ENCODE measurements at places on chromosomes 16 and 17.

DNA sequence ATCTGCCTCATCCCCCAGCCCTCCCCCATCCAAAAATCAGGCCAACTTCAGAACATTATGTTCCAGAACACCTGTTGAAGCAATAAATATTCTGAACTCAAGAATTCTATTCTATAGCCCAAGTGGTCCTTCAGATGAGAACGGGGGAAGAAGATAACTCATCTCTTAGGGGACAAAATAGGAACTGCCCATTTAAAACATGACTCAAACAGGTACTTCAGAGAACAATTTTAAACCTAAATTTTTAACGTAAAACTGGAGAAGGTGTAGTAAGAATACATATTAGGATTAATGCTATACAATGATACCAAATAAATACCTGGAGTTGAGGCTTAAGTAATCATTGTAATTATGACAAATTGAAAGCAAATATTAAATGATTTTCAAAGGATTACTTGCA lies 112.1 kb downstream of the CDYL2 start:
- DNase-seq, result no peak

- DNase-seq, result no peak
Measured at GRCh38 chr16:89048090-89048725, 45.4 kb upstream of the ACSF3 start.

DNA sequence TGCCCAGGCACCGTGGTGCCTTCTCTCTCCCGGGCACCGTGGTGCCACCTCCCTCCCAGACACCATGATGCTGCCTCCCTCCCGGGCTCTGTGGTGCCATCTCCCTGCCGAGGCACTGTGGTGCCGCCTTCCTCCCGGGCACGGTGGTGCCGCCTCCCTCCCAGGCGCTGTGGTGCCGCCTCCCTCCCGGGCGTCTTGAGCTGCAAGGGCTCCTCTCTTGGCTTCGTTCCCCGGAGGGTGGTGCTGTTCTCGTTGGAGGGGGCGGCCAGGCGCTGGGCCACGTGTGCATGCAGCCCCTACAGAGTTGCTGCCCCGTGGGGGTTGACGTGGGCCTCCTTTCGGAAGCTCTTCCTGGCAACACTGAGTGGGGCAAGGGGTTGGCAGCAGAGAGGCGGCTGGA lies 8.2 kb downstream of the CENPX start:
- no peak for DNase-seq

DNA sequence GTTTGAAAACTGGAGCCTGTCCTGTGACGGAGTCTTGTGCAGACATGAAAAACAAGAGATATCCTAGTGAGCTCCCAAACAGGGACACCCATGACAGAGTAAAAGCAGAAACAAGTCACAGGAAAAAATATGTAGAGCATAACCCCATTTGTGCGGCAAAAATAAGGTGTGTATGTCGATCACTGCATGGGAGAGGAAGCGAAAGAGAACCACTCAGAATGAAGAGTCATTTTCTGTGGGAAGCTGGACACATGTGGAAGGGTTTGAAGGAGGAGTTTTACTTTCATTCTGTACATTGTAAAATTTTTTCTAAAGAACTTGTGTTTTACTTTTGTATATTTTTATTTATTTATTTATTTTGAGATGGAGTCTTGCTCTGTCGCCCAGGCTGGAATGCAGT lies 72.1 kb downstream of the JPH3 start:
- no peak for DNase-seq

DNA sequence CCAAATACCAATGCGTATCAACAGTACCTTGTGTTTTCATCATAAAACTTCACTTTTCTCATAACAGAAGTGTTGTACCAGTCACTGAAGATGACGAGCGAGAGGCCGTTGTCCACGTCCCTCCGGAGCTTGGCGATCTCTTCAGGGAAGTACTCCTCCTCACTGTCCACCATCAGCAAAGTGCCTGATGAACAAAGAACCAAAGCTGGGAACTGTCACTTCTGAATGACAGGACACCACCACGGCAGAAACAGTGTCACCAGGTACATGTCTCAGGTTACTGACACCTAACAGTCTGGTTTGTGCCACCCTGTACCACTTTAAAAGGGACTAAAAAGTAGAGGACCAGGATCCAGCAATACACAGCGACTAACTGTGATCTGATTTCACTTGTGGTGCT lies 25.0 kb upstream of the SLC38A8 start:
- DNase-seq, result no peak

- no peak for DNase-seq
Measured at GRCh38 chr16:12649356-12649755, 154.3 kb downstream of the CPPED1 start.

DNA sequence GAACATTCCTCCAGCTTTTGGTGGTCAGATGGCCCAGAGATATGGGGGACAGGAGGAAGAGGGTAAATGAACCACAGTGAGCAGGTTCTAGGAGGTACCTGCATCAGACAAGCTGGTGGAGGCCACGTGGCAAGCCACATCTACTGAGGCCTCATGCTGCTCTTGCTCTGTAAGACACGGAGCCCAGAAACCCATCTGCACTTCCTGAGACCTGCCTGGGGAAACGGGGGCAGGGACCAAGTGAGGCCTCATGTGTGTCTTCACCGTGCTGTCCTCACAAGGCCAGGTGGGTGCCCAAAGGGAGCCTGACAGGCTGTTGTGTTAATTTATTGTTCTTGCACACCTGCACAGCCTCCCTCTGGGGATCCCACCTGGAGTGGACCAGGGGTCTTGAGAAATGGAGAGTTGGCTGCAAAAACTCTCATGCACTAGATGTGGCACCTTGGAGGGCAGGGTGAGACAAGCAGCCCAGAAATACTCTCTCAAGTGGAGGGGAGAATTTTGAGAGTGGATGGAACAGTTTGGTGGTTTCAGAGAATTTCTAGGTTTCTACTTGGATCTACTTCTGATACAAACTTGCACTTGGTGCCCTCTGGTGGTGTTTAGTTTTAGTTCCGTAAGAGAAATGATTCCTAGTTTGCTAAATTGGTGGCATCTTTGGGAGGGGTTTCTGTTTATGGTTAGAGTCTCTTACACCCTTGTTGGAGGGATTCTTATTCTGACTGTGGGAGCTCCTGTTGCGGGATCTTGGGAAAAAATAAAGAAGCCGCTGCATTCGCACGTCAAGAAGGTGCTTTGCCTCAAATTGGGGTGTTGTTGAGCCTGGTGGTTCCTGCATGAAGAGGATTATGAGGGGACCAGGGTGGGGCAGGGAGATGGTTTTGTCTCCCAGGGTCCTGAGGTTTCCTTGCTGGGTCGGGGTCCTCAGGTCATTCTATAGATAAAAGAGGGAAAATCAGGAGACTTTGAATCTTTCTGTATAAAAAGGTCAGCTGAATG lies 47.5 kb downstream of the SLC6A2 start:
- peak; percentile 5 for DNase-seq

DNA sequence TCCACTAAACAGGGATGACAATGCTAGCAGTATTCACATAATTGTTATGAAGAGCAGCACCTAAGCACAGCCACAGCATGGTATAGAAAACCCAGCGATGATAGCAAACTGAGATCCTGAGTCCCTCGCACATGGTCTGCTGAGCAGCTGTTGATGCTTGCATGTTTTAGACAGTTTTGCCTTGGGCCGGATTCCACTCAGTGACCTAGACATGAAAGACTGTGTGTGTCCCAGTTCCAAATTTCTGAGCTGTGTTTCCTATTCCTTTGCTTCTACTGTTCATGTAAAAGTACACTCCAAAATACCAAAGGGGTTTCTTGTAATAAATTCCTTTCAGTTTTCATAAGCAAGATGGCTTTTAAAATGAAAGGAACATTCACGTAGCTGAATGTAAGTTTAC lies 30.8 kb upstream of the CMTR2 start:
- DNase-seq, result no peak

- no peak for DNase-seq
Measured at GRCh38 chr17:63975541-63976092, 2.9 kb upstream of the SCN4A start.

- no peak for DNase-seq
Measured at GRCh38 chr17:63124958-63125357, 158.9 kb downstream of the TANC2 start.

GRCh38 chr17:48486557-48486956 lies 44.3 kb downstream of the HOXB1 start:
- no peak for DNase-seq

DNA sequence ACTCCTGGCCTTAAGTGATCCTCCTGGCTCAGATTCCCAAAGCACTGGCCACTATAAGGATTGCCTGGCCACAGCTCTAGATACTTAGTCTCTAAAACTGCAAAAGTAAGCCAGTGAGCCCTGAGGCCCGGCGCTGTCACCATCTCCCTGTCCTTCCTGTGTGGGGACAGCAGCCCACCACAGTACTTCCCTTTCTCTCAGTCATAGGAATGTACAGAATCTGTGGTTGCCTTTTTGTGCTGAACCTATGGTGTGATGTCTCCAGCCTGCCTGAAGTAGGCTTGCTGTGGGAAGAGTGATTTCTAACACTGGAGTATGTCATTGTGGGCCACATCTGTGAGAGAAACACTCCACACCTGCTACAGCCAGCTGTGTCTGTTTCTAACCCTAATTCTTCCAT lies 24.7 kb downstream of the NTAN1 start:
- DNase-seq, result no peak

DNA sequence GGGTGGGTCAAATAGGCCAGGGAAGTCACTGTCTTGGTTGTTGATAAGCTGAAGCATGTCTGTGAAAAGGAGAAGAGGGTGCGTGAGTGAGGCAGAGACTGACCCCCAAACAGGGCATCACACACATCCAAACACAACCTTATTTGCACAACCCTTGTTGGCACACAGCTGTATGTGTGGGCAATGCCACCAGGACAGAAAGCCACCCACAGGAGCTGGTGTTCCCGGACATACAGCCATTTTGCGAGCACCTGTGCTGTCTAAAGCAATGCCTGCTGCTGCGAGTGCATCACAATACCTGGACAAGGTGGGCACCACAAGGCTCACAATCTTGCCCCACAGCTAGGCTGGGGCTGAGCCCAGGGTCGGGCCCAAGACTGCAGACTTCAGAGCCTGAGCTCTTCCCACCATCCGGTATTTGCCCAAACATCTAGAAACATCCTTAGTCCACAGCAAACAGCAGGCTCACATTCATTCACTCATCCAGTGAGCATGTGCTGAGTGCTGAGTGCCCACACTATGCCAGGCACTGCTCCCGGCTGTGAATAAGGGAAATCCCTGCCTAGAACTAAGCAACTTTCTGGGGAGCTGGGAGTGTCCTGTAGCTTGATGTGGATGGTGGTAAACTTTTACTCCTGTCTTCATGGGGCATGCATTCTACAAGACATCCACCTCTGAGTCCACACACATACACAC lies 16.2 kb downstream of the SREBF1 start:
- DNase-seq, result no peak

GRCh38 chr16:75110637-75111513 lies 5.7 kb downstream of the LDHD start:
- DNase-seq, result peak; percentile 11

GRCh38 chr16:72811188-72811720 lies 236.7 kb downstream of the ZFHX3 start:
- no peak for DNase-seq

DNA sequence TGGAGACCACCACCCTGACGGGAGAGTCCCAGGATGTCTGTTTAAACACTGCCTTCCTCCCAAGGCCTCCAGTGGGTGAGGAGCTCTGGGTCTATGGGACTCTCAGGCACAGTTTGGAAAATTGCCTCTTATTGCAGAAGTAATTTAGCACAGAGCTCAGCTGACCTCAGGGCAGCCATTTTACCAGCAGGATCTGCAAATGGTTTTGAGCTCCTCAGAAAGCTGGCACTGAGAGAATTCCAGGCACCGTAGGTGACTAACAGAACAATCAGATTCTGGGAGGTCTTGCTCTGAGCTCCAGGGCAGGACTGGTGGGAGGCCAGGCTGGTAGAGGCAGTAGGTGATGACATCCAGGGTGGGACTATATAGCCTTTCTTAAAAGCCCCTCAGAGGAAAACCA lies 17.3 kb upstream of the C16orf74 start:
- DNase-seq, result no peak

DNA sequence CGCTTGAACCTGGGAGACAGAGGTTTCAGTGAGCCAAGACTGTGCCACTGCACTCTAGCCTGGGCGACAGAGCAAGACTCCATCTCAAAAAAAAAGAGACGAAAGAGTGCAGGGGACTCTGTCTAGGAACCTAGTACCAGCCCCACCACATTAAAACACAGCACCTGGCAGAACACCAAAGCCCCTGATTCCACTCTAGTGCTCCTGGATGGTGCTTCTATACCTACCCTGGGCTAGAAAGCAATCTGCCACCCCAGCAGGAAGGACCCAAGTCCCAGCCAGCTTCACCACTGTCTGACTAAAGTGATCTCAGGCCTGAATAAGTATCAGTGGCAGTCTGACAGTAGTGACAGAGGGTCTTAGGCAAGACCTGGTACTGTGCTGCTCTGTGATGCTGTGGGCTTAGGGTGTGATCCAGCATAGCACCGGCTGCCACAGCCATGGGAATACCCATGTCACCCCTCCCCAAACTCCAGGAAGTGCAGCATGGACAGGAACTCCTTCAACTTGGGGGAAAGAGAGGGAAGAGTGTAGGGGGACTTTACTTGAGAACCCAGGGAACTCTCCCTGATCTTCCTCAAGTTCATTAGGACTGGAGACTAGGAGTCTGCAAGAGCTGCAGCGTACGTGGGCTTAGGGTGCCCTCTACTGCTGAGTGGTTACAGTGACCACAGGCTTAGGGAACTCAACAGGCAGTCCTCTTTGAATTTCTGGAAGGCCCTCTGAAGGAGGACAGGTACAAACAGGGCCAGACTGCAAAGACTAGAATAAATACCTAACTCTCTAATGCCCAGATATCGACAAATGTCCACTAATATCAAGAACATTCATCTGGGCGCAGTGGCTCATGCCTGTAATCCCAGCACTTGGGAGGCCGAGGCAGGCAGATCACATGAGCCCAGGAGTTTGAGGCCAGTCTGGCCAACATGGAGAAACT lies 30.0 kb upstream of the RNF43 start:
- peak; percentile 12 for DNase-seq

- DNase-seq, result no peak
Measured at GRCh38 chr16:83911290-83911689, 12.4 kb downstream of the MLYCD start.

- no peak for DNase-seq
Measured at GRCh38 chr17:57862694-57863667, 13.1 kb upstream of the MRPS23 start.

GRCh38 chr17:43718544-43718943 lies 40.0 kb downstream of the SOST start:
- no peak for DNase-seq

GRCh38 chr17:34958438-34958837 lies 2.8 kb downstream of the CCT6B start:
- no peak for DNase-seq

- no peak for DNase-seq
Measured at GRCh38 chr17:17570798-17571716, 20.5 kb downstream of the PEMT start.

DNA sequence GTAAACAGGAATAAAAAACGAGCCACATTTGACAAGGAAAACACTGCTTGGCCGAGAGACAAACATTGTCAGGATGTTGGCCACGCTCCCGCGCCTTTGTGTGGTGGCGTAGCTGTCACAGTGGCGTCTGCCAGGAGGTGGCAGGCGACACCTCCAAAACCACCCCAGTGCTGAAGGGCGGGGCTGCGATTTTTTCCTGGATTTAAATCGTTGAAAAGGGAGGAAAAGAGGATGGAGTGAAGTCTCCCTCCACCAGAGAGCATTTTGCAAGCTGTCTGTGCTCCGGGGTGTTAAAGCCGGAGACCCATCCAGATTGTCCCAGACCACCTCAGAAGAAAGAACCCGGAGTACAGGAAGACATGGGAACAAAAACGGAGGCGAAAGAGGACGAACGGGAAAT lies 12.7 kb downstream of the MRM3 start:
- DNase-seq, result no peak
